ENCODE measurements at places on chromosomes 12 and 14.

DNA sequence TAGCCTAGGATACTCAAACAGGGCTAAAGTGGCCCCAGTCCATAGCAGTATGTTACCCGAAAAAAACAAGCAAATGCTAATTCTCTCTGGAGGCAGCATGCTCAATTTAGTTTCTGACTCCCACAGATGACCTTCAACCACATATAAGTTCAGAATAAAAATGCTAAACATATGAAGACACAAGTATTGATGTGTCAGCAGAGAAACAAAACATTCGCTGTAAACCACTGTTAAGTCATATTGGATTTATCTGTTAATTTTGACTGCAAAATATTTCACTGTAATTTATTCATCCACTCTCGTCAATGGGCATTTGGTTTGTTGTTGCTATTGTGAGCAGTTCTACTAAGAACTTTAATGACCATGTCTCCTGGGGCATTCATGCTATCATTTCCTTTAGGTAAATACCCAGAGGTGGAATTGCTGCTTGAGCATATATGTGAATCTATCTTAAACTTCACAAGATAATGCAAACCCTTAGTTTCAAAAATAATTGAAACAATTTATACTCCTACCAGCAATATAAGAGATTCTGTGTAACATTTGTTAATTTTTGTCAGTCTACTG lies 36.5 kb downstream of the WBP11 start:
- DNase-seq = no peak

DNA sequence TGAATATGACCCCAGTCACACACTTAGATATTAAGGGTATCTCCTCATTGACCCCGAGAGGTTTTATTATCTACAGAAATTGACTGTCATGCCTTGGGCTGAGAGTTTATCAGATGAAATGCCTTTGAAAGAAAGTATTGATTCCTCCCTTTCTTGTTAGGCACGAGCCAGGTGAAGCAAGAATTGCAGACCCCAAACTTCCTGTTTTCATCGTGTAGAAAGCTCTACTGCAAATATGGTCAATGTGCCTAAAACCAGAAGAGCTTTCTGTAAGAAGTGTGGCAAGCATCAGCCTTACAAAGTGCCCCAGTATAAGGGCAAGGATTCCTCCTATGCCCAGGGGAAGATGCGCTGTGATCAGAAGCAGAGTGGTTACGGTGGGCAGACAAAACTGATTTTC lies 143.9 kb upstream of the FUT8 start:
- DNase-seq = no peak

- DNase-seq = no peak
Observed at GRCh38 chr12:115570069-115570777, 707.3 kb downstream of the MED13L start.

DNA sequence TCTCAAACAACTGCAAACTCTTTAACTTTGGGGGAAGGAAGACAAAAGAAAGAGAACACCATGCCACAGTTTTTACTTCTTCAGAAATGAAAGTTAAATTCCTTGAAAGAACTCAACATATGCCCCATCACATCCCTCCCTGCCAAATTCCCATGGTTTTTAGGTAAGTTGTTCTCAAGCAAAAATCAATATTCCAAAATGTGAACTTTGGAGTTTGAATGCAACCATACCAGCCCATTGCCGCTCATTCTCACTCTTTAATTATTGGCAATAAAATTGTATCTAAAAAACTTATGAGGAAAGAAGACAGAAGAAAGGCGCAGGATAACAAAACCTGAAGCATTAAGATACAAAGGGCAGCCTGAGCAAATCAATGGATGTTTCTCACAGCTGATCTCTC lies 31.8 kb upstream of the CEP83 start:
- no peak for DNase-seq

- DNase-seq = no peak
Observed at GRCh38 chr12:71865166-71865713, 25.7 kb downstream of the TBC1D15 start.

GRCh38 chr12:130017591-130018449 lies 114.0 kb upstream of the TMEM132D start:
- DNase-seq = no peak

DNA sequence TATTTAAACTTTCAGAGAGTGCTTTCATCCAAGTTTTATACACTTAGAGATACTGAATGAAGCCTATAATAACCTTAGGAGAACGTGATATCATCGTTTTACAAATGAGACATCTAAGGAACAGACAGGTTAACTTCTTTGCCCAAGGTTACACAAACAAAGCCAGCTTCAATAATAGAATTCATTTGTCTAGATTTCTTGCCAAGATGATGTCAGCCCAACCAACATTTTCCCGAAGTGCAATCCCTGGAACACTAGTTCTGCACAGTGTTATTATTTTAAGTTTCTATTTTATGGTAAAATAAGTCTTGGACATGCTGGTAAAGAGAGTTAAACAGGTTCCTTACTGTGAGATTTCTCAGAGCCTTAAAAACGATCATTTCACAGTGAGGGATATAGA lies 174.6 kb downstream of the SLC25A21 start:
- DNase-seq = no peak

DNA sequence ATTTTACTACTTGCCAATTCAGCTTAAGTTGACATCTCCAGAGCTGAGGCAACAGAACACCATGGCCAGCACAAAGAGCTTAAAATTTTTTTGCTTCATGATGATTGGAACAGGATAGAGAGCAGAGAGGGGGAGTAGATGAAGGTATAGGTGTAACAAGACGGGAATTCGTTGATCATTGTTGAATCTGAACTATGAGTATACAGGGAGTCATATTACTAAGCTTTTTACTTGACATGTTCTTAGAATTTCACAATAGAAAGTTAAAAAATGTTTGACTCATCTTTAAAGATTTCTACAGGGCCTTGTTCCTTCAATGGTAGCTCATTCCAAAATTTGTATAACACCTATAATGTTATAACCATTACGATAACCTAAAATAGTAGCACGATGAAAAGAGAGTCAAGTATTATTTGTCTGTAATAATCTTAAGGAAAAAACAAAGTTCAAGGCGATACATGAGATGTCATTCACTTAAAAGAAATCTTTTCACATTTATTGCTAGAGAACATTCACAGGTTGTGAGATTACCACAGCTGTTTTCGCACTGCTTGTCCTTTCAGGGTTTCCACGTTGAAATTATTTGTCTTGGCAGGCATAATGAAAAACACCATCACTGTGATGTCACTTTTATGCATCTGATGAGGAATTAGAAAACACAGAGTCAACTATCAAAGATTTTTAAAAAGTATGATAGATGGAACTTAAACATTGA lies 33.9 kb downstream of the SPX start:
- no peak for DNase-seq

GRCh38 chr12:111904446-111904975 lies 62.5 kb downstream of the MAPKAPK5 start:
- no peak for DNase-seq

DNA sequence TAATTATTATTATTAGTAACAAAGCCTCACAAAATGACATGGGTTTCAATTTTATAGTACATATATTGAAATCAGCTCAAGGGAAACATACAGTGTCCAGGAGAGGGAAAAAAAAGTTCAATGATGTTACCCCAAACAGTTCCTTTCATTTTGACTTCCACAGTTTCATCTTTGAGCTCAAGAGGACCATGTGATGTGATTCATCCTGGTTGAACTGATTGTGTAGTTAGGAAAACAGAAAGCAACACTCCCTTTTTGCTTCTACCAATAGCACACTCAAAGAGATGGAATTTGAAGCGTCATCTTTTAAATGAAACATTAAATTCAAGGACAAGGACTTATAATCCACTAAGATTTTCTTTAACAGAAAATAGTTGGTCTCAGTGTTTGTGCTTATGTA lies 461.0 kb downstream of the FOXG1 start:
- no peak for DNase-seq

- DNase-seq = peak; percentile 98
Observed at GRCh38 chr14:22570132-22570949, 18.7 kb downstream of the DAD1 start.
